ENCODE measurements at places on chromosomes 4 and X.

DNA sequence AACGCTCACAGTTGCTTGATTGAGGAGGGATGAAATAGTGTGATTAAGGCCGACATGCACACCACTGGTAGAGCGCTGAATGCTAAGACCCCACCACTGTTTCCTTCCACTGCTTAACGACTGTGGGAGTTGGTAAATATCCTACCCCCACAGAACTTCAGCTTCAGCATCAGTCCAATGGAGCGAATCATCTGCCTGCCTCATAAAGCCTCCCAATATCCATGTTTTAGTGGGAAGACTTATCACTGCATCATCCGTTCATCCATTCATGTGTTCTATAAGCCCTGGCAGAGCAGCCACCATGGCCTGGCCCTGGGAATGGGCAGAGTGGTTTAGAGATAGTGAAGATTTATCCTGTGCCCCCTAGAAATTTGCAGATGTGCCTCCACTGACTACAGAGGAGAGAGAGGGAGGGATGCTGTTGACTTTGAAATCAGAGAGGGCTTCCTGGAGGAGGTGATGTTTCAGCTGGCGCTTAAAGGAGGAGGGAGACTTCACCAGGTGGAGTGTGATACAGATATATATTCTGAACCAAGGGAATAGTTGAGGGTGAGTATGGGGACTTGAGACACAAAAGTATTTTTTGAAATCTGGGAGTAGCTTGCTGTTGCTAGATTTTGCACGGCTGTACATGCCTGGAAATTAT, 71.9 kb upstream of the STX18 start:
- no peak for DNase-seq

DNA sequence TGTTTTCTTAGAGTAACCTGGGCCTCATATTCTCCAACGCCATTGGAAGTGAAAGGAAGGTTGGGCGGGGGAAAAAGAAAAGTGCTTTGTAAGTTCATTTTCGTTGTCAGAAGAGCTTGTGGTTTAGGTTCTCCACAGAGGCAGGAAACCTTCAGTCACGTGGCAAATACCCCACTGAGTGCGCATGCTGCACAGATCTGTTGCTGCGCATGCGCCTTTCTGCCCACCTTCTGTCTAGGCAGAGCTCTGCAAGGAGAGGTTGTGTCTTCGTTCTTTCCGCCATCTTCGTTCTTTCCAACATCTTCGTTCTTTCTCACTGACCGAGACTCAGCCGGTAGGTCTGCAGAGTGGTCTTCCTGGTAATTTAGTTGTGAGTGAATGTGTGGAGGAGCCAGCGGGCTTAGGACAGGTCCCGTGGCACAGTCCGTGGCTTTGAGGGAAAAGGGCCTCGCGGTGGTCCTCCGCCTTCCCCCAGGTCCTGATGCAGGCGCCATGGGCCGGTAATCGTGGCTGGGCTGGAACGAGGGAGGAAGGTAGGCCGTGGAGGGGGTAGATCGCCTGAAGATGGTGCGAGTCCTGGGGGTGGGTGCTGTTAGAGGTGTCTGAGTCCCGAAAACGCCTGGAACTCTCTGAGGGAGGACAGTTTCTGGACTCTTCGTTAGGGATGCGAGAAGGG, at the start of gene PAGE5:
Gene PAGE5, plus strand, starts transcription at position 228 of the 676 bp plus-strand sequence. CDS start 1,037 bp downstream, outside the sequence.
- no peak for DNase-seq

- DNase-seq = no peak
These were observed 37.1 kb downstream of the HEPH start for GRCh38 chrX:66200855-66201795.

GRCh38 chrX:13287816-13288215, 32.0 kb downstream of the ATXN3L start:
- DNase-seq = no peak

GRCh38 chr4:30811296-30811695, 91.1 kb downstream of the PCDH7 start:
- DNase-seq = no peak

GRCh38 chr4:78845472-78845871, 69.3 kb downstream of the BMP2K start:
- no peak for DNase-seq

DNA sequence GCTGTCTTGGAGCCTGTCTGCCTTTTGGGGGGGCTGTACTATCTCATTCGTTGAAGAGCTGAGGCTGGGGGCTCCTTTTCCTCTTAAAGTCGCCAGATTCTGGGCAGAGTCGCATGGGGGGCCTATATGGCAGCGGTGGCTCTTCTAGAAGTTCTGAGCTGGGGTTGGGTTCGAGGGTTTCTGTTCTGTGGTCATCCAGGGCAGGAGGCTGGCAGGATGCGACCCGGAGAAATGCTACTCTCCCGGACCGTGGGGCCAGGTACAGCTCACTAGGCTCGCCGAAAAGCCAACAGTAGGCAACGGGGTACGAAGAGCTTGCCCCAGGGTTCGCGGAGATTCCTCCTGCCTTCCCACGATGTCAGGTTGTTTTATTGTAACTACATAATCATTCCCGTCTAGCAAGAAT, 1.9 kb upstream of the CITED1 start:
- no peak for DNase-seq

DNA sequence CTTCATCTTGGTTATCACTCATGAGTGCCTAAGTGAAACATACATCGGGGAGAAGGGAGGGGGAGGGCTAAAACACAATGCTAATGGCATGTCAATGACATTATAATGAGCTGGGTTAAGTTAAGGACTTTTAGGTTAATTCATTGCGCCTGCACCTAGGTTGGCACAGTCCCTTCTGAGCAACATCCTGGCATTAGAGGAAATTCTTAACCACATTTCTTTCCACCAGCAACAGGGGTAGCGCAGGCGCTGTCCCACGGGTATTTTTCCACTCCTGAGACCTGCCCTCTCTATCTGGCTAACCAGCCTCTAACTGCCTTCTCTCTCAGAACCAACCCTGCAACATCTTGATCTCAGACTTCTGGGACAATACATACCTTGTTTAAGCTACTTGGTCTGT, 39.0 kb upstream of the PROM1 start:
- no peak for DNase-seq

GRCh38 chr4:41751449-41752061, 3.0 kb upstream of the PHOX2B start:
- DNase-seq = no peak

DNA sequence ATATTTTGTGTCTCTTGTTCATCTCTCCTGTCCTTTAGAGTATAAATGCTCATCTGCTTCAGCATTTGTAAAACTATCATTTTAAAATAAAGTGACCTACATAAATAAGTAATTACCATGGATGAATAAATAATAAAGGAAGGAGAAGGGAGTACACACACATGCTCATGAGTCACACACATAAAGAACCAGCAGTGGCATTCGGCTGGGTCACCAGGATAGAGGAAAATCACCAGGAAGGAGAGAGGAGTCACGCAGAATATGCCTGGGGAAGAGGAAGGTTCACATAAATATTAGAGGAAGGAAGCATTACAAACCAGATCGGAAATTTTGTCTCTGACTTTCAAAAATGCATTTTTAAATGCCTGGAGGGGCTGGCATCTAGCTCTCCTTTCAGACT, 38.5 kb upstream of the MED14 start:
- no peak for DNase-seq

DNA sequence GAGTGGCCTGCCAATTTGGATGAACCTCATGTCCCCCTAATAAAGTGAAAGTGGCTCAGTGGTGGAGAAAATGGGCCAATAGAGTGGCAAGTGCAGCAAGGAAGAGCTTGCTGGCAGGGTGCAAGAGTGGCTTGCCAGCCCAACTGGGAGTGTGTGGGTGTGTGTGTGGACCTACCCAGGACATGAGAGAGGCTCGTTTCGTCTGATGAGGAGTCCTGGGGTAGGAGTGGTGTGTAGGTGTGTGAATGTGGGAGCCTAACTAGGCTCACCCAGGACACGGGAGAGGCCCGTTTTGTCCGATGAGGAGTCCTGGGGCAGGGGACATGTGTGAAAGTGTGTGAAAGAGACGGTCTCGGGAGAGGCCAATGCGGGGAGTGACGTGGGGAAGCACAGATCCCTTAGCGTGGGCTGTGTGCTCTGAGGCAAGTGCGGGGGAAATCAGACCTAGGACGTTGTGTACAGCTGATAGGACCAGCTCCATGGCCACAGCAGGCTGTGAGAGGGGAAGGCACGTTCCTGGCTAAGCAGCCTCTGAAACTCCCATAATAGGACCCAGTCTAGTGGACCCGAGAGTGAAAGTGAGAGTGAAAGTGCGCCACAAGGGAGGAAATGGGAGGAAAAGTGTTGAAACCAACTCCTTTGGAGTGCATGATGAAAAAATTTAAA, 5.3 kb downstream of the GAGE10 start:
- no peak for DNase-seq

Data from left forelimb (tissue), 1 donor.